ENCODE measurements at places on chromosomes 2 and 18. TPM values are rescaled to one million over a fixed set of nuclear protein-coding genes. Genes with fewer than 3 reads are reported as not detected.

DNA sequence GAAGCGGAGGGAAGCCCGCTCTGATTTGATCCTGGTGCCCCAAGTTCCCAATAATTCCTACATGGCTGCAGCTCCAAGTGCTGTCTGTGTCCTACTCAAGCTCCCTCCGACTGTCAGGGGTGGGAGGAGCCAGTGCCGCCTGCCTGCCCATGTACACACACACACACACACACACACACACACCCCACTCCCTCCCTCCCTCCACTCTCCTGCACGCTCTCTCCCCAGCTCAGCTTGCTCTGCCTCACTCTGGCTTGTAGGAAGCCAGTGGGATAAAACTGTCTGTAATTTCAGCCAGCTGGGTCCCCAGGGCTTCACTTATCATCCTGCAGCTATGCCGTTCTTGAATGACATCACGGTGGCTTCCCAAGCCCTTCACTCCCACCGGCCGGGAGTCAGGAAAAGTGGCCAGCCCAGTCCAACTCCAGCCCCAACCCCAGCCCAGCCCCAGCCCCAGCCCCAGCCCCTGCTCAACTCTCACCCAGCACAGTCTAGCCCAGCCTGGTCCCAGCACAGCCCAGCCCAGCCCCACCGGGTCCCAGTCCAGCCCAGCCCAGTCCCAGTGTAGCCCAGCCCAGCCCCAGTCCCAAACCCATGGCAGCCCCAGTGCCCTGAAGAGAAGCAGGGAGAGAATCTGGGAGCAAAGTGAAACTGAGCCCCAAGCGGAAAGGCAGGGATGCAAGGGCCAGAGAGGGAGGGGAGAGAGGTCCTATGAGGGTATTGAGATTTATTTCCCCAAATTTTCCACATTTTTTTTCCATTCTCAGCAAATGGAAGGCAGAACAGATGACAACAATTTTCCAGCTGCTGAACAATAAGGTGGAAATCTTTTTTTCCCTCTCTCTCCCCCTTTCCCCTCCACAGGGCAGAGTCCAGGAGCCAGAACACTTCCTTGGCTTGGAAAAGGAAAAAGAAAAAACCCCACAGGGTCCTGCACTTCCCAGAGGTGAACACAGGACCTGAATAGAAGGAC lies 144.0 kb downstream of the TNS1 start:
- no peak for DNase-seq

GRCh38 chr2:72864500-72864899 lies 22.7 kb upstream of the SPR start:
- no peak for DNase-seq

DNA sequence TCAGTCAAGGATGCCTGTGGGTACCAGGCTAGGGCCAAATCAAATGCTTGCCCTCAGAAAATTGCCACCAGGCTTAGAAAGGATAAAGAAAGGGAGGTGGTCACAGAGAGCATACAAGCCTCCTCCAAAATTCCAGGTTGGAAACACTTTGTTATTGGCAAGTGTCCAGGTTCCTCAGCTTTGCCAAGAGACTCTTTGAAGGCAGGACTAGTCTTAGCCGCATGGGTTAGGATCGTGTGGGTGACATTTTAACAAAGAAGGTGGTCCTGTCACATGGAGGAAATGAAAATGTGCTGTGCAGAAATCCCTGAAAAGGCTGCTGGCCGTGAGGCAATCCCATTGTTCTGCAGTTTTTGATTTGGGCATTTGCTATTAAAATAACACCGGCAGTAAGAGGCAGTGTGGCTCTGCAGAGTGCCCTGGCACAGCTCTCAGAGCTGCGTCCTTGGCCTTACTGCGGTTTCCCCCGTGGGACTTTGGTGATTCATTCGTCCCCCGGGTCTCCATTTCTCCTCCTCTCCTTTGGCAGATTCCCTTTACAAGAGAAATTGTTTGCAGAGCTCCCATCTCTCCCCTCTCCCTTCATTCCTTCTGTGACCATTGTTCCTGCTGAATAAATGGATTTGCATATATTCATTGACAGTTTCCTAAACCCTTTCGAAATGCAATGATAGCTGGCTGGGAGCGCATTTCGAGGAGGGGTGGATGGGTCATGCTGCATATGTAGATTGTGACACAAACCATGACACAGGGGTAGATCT lies 187.3 kb downstream of the VAPA start:
- no peak for DNase-seq

DNA sequence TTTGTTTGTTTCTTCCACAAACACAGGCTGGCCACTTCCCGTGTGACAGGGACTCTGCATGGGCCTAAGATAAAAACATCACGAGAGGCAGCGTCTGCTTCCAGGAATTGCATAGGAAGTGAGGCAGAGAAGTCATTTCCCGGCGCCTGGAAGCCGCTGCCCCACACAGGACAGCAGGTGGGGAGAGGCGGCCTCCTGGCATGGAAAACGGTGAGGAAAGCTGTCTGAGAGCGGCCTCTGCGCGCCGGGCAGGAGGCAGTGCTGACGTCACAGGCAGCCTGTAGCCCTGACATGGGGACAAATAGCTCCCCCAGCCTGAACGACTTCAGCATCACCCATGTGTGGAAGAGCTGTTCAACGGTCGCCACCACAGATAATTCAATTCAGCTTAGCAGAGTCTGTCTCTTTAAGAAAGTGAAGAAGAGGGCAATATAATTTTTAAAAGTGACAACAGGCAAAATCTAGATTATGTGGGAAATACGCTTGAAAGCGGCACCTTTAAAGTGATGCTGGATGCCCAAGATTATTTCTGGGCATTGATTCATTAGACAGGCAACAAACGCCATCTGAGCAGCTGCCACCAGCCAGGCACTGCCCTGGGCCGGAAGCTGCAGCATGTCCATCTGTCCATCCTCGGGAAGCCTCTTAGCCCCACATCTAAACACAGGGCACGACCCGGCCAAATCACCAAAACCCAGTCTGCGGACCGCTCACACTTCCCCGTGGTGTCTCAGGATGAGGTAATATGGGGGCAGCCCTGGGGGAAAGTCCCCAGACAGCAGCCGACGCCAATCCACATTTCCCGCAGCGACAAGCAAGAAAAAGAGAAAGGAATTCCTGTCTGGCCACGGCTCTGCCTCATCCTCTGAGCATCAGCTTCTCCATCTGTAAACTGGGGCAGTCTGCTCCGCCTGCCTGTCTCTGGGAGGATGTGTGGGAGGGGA lies 138.9 kb downstream of the PXDN start:
- no peak for DNase-seq

- no peak for DNase-seq
Observed at GRCh38 chr2:118654945-118655344, 192.5 kb downstream of the EN1 start.

PMAIP1 gene
- total RNA-seq, result 25.3 TPM
